ENCODE measurements at places on chromosomes 2 and 18.

- no peak for DNase-seq
Observed at GRCh38 chr2:138654146-138654545, 126.0 kb downstream of the NXPH2 start.

GRCh38 chr2:59353306-59353921 is 1112.3 kb upstream of the FANCL start:
- no peak for DNase-seq

DNA sequence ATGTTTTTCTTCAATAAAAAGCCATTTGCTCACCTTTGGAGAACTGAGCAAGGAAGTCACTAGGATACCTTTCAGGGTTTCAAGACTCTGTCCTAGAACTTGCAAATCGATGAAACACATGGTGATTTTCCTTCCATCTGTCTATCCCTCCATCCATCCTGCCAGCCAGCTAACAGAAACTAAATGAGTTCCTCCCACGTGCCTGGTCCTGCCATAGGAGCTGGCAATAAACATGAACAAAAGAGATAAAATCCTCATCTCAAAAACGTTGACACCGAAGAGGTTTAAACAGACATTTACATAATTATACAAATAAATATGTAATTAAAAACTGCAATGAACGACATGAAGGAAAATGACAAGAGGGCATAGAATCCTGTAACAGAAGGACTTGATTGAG is 249.0 kb downstream of the PID1 start:
- DNase-seq, result no peak

GRCh38 chr2:181680055-181680936 is at the start of gene NEUROD1:
TSS of gene NEUROD1 (minus strand) at chr2:181680517. CDS start at chr2:181678860, 1,657 bp downstream.
- no peak for DNase-seq

Data from cortex of kidney (tissue), 1 donor.